ENCODE measurements at places on chromosomes 5 and 9.

DNA sequence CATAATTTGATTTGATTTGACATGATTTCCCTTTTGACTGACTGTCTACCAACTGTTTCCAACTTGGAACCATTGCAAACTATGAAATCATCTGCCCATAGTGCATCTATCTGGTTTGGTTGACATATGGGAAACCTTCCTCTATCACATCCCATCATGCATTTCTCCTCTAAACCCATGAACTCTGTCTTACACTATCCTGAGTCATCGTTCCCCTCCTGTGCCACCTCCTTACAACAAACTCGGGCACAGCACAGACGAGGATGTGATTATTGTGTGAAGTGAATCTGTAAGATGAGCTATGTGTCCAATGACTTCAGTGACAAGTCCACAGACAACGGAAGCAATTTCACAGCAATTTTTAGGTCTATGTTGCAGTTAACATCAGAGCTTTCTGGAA, 126.1 kb downstream of the NPR3 start:
- DNase-seq, result no peak
- H3K36me3 ChIP-seq, result no peaks in the 10 kb centered on the region
- peaks cover 3% of the 10 kb centered on the region for H3K4me1 ChIP-seq
- H3K27ac ChIP-seq, result no peak overlapping the region
- no peak overlapping the region for H3K4me3 ChIP-seq
- peaks cover 4% of the 10 kb centered on the region for H3K27me3 ChIP-seq

DNA sequence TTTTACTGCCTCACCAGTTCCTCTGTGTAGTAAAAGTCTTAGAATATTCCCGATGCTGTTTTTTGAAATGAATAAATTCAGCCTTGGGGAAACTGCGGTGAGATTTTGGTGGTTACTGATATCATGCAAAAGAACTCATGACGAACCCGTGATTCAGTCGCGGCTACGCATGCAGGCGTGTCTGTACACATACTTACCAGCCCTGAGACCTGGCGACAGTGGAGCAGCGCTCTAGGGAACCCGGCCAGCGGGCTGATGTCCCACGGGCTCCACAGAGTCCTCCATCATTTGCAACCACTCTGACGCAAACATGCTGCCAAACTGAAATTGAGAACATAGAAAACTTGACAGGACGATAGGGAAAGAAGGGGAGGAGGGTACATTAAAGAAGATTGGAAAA, 315.6 kb upstream of the DAB2 start:
- H3K4me3 ChIP-seq, result no peak overlapping the region
- H3K4me1 ChIP-seq, result no peaks in the 10 kb centered on the region
- H3K36me3 ChIP-seq, result no peaks in the 10 kb centered on the region
- H3K27ac ChIP-seq, result no peak overlapping the region
- no peaks in the 10 kb centered on the region for H3K27me3 ChIP-seq

GRCh38 chr9:19122490-19123042, 4.7 kb downstream of the PLIN2 start:
- no peak overlapping the region for H3K4me3 ChIP-seq
- H3K27ac ChIP-seq, result no peak overlapping the region
- no peak for DNase-seq
- peaks cover 7% of the 10 kb centered on the region for H3K4me1 ChIP-seq
- no peaks in the 10 kb centered on the region for H3K27me3 ChIP-seq

GRCh38 chr9:35599763-35600604, 5.1 kb upstream of the TESK1 start:
- no peak overlapping the region for H3K27ac ChIP-seq
- no peaks in the 10 kb centered on the region for H3K36me3 ChIP-seq
- DNase-seq, result no peak

- H3K4me1 ChIP-seq, result no peaks in the 10 kb centered on the region
- peaks cover 7% of the 10 kb centered on the region for H3K27me3 ChIP-seq
- no peak overlapping the region for H3K4me3 ChIP-seq
- DNase-seq, result no peak
- no peak overlapping the region for H3K27ac ChIP-seq
Measured at GRCh38 chr9:8701904-8702303, 902.3 kb upstream of the DMAC1 start.

DNA sequence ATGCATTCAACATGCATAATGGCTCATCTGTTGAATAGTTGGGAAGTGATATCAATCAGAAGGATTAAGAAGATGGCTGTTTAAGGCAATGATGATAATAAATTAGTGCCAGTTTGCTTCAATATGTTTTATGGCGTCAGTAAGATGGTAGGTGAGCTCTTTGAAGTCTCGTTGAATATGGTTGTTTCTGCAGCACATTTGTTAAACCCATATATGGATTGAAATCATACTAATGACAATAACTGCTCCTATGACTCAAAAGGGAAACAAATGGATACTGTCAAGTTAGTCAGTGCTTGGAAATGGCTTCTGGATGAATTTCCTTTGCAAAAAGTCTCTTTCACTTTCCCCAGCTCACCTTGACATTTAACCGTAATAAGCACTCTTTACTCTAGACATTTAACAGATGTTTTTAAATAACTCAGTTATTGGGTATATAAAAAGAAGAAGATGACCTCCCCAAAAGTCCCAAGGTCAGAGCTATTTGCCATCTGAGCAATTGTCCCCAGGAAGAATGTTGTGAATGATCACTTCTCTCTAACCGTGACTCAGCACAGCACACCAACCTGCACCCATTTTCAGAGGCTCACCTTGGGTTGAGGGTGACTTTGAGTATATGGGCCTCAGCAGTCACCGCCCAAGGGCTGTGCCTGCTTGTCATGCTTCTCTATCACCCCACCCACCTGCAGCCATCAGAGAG, 133.4 kb downstream of the GRIA1 start:
- H3K4me3 ChIP-seq, result no peak overlapping the region
- H3K27ac ChIP-seq, result no peak overlapping the region
- DNase-seq, result no peak
- H3K36me3 ChIP-seq, result no peaks in the 10 kb centered on the region
- H3K4me1 ChIP-seq, result peaks cover 7% of the 10 kb centered on the region

DNA sequence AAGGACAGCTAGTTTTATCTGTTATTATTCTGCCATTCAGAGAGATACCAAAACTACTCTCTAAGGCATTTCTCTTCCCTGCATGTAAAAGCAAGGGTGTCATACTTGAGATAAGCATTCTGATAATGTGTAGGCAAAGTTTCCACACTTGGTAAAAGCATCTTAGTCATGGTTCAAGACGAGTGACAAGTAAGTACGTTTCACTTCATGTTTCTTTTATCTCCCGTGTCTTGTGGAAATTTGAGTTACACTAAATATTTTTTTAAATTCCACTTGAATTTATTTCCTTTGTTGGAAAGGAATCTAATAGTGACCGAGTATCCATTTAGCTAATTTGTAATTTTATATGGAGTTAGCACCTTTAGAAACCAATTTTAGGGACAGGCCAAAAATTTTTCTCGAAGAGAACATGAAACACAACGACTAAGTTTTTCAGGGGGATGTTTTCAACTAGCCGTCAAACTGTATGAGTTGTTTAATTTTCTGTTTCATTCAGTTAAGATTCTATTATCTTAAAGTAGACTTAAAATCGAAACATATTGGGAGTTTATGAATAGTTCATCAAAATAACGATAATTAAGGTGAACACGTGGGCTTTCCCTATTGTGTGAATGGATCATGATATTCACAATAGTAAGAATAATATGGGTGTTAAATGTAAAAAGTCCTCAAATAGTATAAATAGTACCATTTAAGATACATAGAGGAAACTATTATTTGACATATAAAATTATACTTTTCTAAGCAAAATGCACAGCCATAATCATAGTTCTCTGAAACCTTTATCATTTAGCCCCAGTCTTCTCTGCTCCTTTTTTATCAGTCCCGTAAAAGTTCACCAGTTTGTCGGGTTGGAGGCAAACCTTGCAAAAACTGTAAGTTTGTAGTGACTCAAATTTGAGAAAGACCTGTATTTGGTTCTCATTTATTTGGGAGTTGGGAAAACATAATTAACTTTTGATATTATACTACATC, 1.6 kb downstream of the RFESD start:
- no peaks in the 10 kb centered on the region for H3K36me3 ChIP-seq
- H3K27ac ChIP-seq, result peak overlapping the region; percentile 75
- peak overlapping the region; percentile 89 for H3K4me3 ChIP-seq

DNA sequence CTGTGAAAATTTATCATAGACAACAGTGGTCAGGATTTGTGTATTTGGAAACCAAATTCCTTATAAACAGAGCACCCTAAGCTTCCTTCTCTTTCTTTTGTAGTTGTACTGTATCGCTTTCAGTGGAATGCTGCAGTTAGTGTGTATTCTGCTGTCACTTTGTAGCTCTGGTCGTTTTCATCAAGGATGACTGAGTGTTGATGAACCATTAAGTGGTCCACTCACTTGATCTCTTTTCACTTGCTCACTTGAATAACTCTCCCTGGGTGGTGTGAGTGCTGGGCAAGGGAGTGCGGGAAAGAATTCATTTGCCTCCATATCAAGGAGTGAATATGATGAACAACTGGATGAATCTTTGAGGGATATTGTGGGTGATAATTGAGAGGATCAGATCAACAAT, 1225.7 kb upstream of the WWC1 start:
- no peak overlapping the region for H3K27ac ChIP-seq
- no peaks in the 10 kb centered on the region for H3K4me1 ChIP-seq
- H3K36me3 ChIP-seq, result no peaks in the 10 kb centered on the region
- peaks cover 5% of the 10 kb centered on the region for H3K27me3 ChIP-seq
